Psoas muscle (tissue), 8 donors: ENCODE measurements at places on chromosomes 4 and X. TPM values are rescaled to one million over a fixed set of nuclear protein-coding genes. Genes with fewer than 3 reads are reported as not detected.

GRCh38 chr4:176134670-176135069, 60.7 kb downstream of the SPATA4 start:
- no peak for DNase-seq

DNA sequence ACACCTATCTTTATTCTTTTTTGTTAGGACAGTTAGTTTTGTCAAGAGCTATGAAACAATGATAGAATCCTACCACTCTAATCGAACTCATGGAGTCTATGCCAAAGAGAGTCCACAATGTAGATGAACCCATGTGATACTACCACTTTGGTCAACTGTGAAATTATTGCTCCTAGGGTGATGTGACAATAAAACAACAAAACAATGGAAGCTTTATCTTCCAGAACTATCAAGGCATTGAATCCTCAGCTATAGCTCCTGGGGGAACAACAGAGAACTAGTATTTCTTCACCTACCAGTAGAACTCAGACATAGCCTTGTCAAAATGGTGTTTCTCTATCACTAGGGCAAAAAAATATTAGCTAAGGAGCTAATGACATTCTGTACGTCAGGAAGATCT, 62.9 kb downstream of the SHROOM4 start:
- no peak for DNase-seq

GRCh38 chrX:15334561-15334960, 762 bp downstream of the PIGA start:
- DNase-seq = no peak

- no peak for DNase-seq
Observed at GRCh38 chr4:48361012-48361400, 19.7 kb downstream of the SLAIN2 start.

- no peak for DNase-seq
Observed at GRCh38 chrX:24563291-24564010, 83.7 kb downstream of the PCYT1B start.

DNA sequence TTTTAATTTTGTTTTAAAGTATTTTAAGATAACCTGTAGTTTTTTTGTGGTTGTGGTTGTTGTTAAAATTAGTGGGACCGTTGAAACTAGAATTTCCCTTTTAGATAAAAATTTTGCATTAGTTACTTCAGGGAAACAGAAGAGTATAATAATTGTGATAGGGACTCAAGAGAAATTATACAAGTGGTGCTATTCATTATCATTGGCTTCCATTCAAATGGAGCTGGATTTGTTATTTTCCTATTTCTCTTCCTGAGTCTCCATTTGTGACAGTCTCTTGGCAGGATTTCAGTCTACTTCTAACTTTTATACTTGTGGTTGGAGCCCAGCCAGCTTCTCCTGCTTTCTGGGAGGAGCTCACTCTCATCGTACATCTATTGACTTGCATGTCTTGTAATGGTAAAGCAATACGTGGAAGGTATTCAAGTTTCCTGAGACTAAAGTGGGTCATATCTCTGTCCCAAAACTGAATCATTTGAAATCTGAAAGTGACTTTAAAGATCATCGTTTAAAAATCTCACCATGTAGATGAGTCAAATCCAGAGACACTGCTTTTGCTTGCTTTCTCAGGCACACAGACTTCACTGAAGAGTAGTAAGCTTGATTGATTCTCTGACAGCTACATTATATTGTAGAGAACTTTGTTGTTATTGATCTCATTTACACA, 155.8 kb downstream of the RPA4 start:
- DNase-seq = peak; percentile 10

DNA sequence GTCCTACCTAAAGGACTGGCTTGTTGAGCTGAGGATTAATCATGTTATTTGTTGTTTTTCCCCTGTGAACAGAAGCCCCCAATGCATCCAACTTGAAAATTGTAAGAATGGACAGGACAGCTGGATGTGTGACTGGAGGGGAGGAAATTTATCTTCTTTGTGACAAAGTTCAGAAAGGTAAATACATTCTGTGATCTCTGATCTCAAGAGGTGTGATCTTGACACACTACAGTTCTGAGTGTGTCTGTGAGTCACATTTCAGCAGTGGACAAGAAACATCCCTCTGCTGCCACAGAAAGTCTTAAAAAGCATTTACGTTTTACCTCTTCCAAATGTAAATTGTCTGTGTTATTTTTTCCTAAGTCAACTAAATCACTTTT, 79.3 kb downstream of the NFKB1 start:
- no peak for DNase-seq

DNA sequence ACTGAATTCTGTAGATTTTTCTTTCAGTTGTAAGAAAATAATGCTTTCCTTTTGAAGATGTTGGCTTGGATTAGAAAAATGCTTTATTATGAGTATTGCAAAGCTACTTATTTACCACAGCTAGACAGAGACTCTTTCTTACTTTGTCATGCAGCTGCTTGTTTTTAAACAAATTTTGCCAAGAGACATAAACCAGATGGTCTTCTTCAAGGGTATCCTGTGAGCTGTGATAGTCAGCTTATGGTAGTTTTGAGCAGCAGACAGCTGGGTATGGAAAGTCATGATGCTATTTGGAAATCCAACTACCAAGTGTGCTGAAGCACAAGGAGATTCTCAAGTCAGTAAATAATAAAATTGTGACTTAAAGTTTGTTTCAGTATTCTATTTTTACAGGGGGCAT, 941.5 kb downstream of the DMD start:
- DNase-seq = no peak

Gene CSAG3
- not detected for polyA plus RNA-seq

Gene SULT1B1
- polyA plus RNA-seq = 0.10 TPM
